ENCODE measurements at places on chromosomes 6 and 20. TPM values are rescaled to one million over a fixed set of nuclear protein-coding genes. Genes with fewer than 3 reads are reported as not detected.

RUNX2 gene
- total RNA-seq = 0.06 TPM

C20orf202 gene
- total RNA-seq = 0.05 TPM

COL9A1 gene
- not detected for total RNA-seq

LCA5 gene
- 1.3 TPM for total RNA-seq

MMS22L gene
- 13.9 TPM for total RNA-seq

SIM1 gene
- total RNA-seq = not detected

IRF4 gene
- 1.0 TPM for total RNA-seq

GINM1 gene
- 40.3 TPM for total RNA-seq

FAM209B gene
- not detected for total RNA-seq

CD83 gene
- 1.7 TPM for total RNA-seq

ILRUN gene
- 15.5 TPM for total RNA-seq

SPATA25 gene
- not detected for total RNA-seq

ULBP1 gene
- 7.2 TPM for total RNA-seq

VGLL2 gene
- total RNA-seq = not detected

COL11A2 gene
- total RNA-seq = not detected

HTR1B gene
- 2.7 TPM for total RNA-seq

MCM8 gene
- total RNA-seq = 18.6 TPM

FLRT3 gene
- 0.69 TPM for total RNA-seq

CAGE1 gene
- not detected for total RNA-seq

COL21A1 gene
- total RNA-seq = not detected

MCHR2 gene
- not detected for total RNA-seq

RCAN2 gene
- total RNA-seq = not detected

SLC22A23 gene
- 3.8 TPM for total RNA-seq

ZNF217 gene
- total RNA-seq = 22.1 TPM

RNASET2 gene
- total RNA-seq = 37.7 TPM

IL17F gene
- not detected for total RNA-seq

UNC93A gene
- total RNA-seq = not detected

CNBD2 gene
- 7.1 TPM for total RNA-seq

ADA gene
- total RNA-seq = 7.2 TPM

HLA-A gene
- total RNA-seq = 660 TPM

TULP1 gene
- total RNA-seq = not detected

PGC gene
- total RNA-seq = not detected

MMUT gene
- total RNA-seq = 7.1 TPM

FBXO5 gene
- 27.0 TPM for total RNA-seq

WFDC12 gene
- not detected for total RNA-seq

MOXD1 gene
- total RNA-seq = not detected

PACRG gene
- total RNA-seq = 0.15 TPM

GSTA3 gene
- not detected for total RNA-seq

ISM1 gene
- total RNA-seq = not detected

APMAP gene
- total RNA-seq = 98.9 TPM

ADTRP gene
- total RNA-seq = not detected

All from NCI-H460 (cell line).